Kasumi-1 (cell line): ENCODE measurements at places on chromosomes 2 and 18.

GRCh38 chr18:10659594-10659993 lies 133.8 kb downstream of the NAPG start:
- no peak for DNase-seq

DNA sequence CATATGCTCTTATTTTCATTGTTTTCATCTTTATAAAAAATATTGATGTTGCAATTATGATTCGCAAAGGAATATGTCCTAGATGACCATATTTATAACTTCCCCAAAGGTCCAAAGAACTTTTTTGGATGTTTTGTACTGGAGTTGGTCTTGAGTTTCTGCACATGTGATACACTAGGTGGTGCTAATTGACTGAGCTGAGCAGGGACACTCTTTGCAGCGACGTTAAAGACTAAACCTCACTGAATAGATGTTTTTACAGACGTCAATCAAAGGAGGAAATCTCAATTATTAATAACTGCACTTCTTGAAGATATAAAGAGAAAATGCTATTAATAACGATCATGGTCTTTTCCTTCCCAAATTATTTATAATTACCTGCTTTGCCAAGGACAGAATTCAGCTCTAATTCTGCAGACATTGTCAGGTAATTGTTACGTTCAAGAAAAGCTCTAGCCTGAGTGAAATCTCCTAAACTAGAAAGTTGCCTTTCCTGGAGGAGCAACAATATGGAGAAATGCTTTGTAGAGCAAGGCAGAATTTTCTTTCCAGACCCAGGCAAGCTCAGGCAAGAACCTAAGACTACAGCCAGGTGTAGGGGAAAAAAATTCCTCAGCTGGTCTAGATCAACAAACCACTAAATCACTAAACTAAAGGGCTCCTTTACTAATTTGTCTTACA lies 119.3 kb upstream of the RBBP8 start:
- peak; percentile 54 for DNase-seq

- DNase-seq: no peak
Observed at GRCh38 chr2:181957668-181958067, 28.0 kb upstream of the PPP1R1C start.

DNA sequence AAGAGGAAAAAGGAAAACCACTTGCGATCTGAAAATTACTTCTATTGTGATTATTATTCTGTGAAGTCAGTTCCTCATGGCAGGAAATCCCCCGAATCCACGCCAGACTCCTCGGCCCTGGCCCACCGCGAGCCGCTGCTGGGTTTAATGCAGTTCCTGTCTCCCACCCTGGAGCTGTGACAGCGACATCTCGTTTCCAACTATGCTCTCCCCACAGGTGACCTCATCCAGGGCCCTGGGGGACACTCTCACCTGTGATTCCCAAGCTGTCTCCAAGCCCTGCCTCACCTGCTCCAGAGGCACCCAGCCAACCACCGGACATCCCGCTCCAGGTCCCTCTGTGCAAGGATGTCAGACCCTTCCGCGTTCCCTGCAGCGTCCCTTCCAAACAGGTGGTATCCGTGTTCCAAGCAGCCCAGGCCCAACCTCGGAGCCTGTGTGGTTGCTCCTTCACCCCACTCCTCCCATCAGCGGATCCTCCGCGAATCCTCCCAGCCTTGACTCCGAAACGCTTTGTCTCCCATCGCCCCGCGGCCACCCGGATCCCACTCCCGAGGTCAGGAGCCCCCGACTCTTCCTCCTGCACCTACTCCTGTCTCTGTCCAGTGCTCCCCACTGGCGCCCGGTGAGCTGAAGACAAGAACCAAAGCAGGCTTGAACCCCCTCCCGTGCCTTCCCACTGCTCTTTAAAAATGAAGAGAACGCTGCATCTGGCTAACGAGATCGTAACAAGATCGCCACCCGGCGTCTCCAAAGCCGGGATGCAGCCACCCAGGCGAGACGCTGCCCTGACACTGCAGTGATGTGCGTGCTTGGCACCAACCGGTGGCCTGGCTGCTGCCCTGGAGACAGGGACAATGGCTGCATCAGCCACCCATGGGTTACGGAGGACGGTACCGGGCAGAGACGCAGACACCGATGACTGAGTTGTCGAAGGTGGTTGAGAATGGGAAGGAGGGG lies 96.5 kb downstream of the NDUFA10 start:
- DNase-seq: no peak

DNA sequence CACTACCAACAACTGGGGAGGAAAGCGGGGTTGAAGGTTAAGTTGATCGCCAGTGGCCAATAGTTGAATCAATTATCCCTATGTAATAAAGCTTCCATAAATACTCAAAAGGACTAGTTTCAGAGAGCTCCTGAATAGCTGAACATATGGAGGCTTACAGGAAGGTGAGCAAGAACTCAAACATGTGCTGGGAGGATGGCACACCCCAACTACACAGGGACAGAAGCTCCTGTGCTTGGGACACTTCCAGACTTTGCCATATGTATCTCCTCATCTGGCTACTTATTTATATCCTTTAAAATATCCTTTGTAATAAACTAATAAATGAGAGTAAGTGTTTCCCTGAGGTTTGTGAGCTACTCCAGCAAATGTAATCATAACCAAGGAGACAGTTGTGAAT lies 115.7 kb downstream of the HNMT start:
- DNase-seq: no peak

DNA sequence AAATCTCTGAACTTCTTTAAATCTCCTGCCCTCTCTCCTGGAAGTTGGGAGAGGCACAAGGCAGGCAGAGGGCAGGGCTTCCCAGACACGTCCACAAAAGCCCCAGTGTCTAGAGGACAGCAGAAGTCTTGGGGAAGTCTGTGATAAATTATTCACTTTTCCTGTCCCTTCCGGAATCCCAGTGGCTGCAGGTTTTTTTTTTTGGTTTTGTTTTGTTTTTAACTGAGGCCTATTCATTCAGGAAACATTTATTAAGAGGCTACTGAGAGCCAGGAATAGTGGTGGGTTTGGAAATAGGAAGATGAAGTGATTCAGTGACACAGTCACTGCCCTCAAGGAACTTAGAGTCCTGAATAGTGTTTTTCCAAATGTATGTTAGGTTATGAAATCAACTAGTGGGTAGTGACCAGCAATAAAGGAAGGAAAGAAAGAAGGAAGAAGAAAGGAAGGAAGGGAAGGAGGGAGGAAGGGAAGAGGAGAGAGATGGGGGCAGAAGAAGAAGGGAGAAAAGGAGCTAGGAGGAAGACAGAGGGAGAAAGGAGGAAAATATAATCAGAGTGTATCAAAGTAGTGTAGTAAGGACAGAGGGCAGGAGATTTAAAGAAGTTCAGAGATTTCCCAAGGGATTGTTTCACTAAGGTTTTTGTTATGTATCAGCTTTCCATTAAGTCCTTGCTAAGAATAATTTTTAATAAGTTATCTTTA lies 98.9 kb upstream of the ZFP36L2 start:
- DNase-seq: no peak

DNA sequence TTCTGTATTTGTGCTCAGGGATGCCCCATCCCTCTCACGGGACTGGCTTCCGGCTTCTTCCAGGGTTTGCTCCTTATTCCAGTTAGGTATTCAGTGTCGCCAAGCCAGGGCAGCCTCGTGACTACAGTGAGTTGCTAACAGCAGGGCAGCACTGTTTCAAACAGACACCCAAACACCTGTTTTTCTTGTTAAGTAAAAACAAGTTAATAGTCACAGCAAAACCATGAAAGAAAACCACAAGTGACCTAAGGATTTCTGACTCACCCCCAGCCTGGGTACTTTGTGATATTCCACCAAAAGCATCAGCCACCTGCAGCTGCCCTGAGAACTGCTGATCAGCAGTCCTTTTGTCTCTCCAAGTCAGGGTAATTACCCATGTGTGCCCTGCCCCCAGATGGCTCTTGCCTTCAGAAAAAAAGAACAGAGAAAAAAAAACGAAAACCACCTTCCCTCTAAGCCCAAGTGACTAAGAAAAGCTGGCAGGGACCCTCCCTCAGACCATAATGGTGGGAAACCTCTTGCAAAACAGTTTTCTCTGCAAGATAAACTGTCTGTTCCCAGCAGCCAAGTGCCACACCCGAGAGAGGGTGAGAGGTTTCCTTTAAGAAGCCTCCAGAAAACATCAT lies 178.2 kb downstream of the ANAPC1 start:
- DNase-seq: no peak

- DNase-seq: no peak
Observed at GRCh38 chr2:136407952-136408318, 290.0 kb upstream of the CXCR4 start.

DNA sequence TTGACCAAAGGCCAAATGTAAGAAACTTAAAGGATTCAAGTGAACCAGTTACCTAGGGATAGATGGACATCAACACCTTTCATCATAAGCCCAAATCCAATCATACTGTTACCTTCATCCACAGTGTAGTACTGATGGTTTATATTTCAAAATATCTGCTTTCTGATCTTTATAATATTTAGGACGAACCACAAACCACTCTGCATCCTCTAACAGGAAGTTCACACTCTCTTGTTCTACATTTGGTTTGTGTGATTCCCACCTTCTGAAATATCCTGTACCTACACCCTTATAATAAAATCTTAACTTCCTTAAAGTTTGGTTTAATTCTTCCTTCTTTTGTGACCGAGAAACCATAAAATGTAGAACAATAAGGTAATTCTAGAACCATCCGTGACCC lies 535.7 kb upstream of the CHAC2 start:
- peak; percentile 37 for DNase-seq

DNA sequence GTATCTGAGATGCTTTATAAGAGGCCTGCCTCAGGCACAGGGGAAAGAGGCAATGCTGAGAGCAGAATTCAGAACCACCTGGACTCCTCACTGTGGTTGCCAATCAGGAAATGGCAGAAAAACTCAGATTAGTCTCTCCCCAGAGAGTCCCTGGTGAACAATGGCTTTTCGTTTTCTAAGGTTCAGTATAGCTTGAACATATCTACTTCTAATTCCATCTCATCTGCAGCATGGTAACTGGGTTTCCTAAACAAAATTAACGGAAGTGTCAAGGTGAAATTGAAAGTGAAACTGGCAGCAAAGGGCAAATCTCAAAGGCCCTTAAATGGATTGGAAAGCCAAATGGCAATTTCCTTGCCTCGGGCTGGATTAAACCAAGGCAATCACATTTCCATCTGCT lies 480.2 kb upstream of the ACVR2A start:
- DNase-seq: no peak

DNA sequence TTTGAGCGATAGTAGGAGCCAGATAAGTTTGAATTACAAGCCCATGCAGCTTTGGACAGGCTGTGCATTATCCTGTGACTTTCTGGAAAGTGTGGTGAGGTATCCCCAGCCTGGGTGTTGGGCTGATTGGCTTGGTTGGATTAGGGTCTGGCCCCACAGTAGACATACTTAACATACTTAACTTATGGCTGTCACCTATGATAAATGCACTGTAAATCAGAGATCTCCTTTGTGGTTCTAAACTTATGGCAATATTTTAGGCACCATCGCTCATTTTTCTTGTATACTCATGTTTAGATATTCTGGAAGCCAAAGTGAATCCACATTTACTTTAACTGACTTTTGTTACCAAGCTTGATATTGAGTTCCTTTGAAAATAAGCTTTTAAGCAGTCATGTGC lies 54.8 kb downstream of the SPTBN1 start:
- no peak for DNase-seq

DNA sequence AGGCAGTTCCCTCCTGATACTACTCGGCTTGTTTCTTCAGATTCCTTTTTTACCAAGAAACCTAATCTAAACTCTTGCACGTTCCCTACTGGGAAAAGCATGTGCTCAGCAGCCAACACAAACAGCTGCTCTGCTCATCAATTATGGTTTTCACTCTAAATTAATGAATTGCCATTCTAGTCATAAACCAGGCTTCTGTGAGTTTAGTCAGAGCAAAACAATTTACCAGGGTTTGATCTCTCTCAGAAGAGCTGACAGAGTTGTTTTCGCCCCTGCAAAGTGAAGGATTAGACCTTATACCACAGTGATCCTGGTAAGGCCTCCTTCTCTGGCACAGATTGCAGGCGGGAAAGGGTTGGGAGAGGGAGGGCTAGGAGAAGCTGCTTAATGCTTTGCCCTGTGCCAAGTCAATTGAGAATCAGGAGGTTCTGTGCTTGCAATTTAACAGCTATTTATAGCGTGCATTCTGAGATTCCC lies 57.2 kb downstream of the REEP1 start:
- DNase-seq: no peak

- DNase-seq: no peak
Observed at GRCh38 chr2:240295256-240296103, 140.0 kb upstream of the GPC1 start.
